Pulmonary artery endothelial cell (primary cell): ENCODE measurements at places on chromosomes 12 and 14.

GRCh38 chr14:47929334-47929733 lies 253.9 kb upstream of the MDGA2 start:
- no peak for DNase-seq

GRCh38 chr14:95432144-95433093 lies 84.0 kb downstream of the SYNE3 start:
- no peak for DNase-seq

DNA sequence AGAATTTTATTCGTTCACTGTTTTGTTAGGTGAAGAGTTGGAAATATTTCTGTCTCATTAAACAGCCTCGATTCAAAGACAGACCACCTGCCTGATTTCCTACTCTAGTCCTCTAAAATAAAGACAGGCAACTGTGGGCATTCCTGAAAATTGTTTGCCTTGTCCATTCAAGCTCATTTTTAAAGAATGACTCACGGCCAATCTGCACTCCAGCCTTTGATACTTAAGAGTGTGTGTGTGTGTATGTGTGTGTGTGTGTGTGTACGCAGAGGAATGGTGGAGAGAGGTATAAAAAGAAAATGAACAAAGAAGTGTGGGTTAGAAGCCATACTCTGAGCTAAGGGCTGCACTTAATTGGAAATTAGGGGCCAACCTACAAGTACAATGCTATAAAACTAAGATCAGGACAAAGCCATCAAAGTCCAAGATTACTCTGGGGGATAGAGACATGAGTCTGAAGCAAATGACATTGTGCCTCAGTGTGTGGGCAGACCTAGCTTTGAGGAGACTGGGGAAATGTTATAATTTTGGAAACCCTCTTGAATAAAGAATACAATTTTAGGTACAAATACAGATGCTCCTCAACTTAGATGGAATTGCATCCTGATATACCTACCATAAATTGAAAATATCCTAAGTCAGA lies 45.6 kb upstream of the SOCS2 start:
- DNase-seq: peak; percentile 36

DNA sequence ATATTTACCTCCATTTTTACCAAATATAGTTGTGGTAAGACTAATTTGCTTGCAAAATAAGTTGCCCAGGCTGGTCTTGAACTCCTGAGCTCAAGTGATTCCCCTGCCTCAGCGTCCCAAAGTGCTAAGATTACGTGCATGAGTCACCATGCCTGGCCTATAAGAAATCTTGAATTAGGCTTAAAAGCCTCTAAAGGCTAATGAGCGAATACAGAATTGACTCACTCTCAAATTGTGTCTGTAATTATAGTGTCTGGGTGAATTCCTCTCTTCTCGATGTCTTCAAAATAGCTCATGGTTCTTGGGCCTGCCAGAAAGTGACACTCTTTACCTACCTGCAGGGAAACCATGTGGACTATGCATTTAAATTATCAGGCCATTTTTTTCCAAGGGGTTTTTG lies 403.5 kb downstream of the SLC16A7 start:
- DNase-seq: no peak

GRCh38 chr12:1469070-1469469 lies 125.3 kb downstream of the FBXL14 start:
- no peak for DNase-seq

- no peak for DNase-seq
Measured at GRCh38 chr14:72518809-72519377, 375.0 kb downstream of the DPF3 start.

- DNase-seq: no peak
Measured at GRCh38 chr12:55694651-55695050, 13.1 kb downstream of the ITGA7 start.

DNA sequence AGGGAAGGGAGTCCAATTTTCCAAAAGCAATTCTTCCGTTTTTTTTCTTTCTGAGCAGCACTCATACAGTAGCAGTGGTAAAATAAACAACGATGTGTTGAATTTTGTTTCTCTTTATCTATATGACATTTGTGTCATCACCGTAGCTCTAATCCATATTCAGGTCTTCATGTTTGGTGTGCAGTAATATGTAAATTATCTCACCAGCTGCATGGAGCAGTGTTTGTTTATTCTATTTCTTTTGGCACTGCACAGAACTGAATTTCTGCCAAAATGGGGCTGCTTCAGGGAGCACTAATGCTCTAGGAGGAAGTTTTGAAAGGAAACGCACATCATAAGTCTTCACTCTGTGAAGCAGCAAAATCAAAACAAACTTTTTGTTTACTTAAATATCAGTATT lies 130.0 kb upstream of the NPAS3 start:
- DNase-seq: no peak

DNA sequence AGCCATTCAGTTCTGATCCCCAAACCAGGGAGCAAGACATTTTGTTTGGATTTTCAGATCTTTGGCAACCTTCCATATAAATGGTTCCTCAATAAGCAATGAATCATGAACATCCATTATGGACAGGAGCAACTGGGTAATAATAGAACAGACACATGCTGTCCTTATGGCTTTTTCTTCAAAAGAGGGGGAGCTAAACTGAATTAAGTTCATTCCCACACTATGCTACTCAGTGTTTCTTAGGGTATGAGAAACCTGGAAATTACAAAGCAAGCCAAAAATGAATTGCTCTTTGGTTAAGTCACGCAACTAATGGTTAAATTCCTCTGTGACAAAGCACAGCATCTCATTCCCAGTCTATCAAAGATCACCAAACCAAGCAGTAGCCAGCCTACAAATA lies 51.0 kb downstream of the PTGER2 start:
- DNase-seq: no peak

GRCh38 chr12:6697584-6698351 lies 2.8 kb downstream of the PIANP start:
- DNase-seq: no peak

GRCh38 chr14:77120771-77121743 lies 20.5 kb downstream of the ZDHHC22 start:
- DNase-seq: no peak

DNA sequence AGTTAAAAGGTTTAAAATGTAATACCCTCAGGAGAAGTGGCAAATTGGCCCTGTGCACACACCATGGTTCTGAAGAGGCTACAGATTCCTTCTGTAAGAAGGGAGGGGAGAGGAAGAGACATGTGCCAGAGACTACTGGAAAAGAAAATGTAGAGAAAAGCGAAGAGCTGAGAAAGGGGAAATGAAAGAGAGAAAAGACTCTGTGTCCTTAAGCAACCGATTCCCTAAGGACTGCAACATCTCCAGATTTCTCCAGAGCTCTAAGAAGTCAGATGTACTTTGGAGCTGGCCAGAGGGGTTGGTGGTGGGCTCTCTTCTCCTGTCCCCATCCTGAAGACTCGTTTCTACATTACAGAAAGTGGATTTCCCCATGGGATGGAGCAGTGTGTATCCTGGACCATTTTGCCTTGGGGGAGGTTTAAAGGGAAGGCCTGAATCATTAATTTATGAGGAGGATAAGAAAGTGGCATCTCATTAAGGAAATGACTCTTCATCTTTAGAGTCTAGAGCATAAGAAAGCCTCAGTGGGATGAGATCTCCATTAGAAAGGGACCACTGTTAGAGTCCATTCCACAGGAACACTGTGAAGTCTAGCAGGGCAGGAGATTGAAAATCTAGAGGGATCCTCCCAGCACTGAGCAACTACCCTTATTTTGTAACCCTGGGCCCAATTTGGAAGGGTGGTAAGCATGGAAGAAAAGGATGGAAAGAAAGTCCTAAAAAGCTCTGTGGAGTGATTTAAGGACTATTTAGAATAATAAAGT lies 45.5 kb upstream of the FUT8 start:
- DNase-seq: no peak

DNA sequence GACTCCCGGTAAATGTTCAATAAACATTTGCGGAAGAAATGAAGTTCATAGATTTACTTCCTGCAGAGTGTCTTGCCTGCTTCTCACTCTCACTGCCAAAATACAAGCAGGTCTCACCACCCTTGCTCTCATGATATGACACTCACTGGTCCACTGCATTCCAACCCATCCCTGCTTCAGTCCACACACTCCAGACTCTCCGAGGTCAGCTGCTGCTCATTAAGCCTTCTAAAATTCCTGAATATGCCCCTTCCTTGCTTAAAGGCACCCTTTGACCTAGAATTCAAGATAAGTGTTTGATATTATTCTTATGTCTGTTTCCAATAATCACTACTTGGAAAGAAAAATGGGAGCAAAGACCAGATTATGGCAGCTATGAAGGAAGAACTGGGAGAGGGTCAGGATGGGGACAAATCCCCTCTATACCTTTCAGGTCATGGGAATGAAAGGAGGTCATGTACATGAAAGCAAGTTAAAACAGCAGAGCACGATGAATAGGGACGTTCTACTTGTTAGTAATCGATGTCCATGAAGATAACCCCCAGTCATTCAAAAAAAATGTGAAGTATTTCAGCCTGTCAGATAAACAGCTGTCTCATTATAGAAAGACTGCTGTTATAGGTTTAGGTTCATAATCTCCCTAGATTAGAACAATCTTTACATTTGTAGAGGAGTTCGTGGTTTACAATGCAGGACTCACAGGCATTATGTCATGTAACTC lies 10.5 kb upstream of the NID2 start:
- no peak for DNase-seq

DNA sequence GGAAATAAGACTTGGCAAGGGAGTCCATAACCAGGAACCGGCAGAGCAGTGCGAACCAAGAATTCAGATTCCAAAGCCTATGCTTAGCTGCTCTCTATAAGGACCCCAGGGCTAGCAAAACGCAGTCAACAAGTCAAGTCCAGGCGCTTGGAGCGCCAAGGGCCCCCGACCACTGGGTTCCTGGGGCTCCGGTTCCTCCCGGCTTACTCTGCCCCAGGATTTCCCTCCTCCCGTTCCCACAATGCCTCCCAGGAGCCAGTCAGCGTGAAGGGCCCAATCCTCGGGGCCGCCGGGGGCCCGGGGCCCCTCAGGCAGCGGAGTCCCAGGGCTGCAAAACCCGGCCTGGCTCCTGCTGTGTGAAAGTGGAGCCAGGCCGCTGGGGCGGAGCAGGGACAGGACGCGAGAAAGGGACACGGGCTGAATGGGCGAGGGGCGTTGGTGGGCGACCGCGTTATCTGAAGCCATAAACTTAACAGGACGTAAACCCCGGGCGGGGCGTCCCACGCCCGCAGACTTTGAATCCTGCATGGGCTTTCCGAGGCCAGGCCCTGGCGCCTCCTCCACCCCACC lies 1.5 kb downstream of the KRT8 start:
- peak; percentile 47 for DNase-seq

- no peak for DNase-seq
Measured at GRCh38 chr12:106845902-106846301, 71.4 kb downstream of the RIC8B start.

- no peak for DNase-seq
Measured at GRCh38 chr12:103546959-103547358, 40.1 kb upstream of the STAB2 start.

GRCh38 chr12:53186745-53187144 lies 6.0 kb upstream of the CSAD start:
- DNase-seq: no peak

DNA sequence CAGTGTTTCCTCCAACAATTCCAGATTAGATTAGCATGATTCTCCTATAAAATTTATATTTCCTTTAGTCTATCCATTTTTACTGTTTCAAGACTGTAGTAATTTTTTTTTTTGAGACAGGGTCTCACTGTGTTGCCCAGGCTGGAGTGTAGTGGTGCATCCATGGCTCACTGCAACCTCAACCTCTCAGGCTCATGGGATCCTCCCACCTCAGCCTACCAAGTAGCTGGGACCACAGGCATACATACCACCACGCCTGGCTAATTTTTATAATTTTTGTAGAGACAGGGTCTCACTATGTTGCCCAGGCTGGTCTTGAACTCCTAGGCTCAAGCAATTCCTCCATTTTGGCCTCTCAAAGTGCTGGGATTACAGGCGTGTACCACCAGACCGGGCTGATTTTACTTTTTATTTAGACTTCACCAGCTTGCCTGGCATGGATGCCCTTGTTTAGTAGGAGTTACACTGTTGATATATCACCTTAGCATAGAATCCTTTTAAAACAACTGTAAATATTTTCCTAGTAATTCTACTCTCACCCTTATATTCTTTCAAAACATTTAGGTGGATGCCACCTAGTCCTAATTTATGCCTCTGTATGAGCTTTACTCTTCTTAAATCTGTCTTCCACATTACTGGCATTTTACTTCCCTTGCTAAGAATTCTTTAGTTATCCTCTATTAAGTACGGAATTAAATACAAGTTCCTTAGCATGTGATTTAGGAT lies 55.8 kb upstream of the LIMA1 start:
- DNase-seq: no peak

GRCh38 chr12:113732916-113733315 lies 233.2 kb downstream of the RBM19 start:
- no peak for DNase-seq

GRCh38 chr12:100427078-100427477 lies 46.6 kb upstream of the NR1H4 start:
- no peak for DNase-seq

DNA sequence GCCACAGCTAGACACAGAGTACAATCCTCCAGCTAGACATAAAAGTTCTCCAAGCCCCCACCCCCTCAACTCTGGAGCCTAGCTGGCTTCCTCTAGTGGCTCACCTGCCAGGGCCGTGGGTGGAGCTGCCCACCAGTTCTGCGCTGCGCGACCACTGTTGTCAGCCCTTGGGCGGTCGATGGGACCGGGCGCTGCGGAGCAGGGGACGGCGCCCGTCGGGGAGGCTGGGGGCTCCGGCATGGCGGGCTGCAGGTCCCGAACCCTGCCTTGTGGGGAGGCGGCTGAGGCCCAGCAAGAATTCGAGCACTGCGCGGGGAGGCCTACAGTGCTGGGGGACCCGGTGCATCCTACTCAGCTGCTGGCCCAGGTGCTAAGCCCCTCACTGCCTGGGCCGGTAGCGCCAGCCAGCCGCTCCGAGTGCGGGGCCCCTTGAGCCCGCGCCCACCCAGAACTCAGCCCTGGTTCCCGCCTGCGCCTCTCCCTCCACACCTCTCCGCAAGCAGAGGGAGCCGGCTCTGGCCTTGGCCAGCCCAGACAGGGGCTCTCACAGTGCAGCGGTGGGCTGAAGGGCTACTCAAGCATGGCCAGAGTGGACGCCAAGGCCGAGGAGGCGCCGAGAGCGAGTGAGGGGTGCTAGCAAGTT lies 51.0 kb downstream of the RTN1 start:
- no peak for DNase-seq

DNA sequence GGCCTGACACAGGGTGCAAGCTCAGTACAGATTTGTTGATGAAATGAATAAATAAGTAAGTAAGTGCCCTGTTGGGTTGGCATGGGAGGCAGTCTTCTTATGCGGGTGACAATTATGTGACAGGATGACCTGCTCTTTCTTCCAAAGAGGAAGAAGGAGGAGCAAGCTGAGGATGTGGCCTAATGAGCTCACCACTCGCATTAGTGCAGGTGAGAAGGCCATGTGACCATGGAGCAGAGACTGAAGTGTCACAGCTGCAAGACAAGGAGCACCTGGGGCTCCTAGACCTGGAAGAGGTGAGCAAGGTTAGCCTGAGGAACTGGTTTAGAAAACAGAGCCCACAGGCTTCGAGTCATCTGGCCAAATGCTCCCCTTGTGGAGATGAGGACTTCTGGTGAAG lies 34.9 kb downstream of the LRTM2 start:
- DNase-seq: no peak
